RPMI7951 (cell line): ENCODE measurements at places on chromosomes 5 and 9. TPM values are rescaled to one million over a fixed set of nuclear protein-coding genes. Genes with fewer than 3 reads are reported as not detected.

- no peak for DNase-seq
These were observed 77.3 kb upstream of the MAN2A1 start for GRCh38 chr5:109612278-109612905.

GRCh38 chr5:135012951-135013391, 21.1 kb downstream of the PITX1 start:
- no peak for DNase-seq

GDA gene
- total RNA-seq, result under 0.01 and 0.20 TPM in 2 replicates

LRRTM2 gene
- 0.10 and 0.12 TPM in 2 replicates for total RNA-seq

PCDHGA1 gene
- 3.3 and 3.7 TPM in 2 replicates for total RNA-seq
